ENCODE measurements at places on chromosomes 5 and 9. TPM values are rescaled to one million over a fixed set of nuclear protein-coding genes. Genes with fewer than 3 reads are reported as not detected.

ADAMTS13 gene
- total RNA-seq = 1.2 TPM

DMRT3 gene
- not detected for total RNA-seq

KIF12 gene
- not detected for total RNA-seq

SGCD gene
- 1.3 TPM for total RNA-seq

SV2C gene
- not detected for total RNA-seq

SECISBP2 gene
- total RNA-seq = 23.5 TPM

TMEM174 gene
- total RNA-seq = not detected

ELL2 gene
- 38.5 TPM for total RNA-seq

Data from bronchus fibroblast of lung (primary cell).